ENCODE measurements at places on chromosomes 1 and 21.

GRCh38 chr1:23922321-23922943 lies 9.3 kb upstream of the CNR2 start:
- DNase-seq: no peak

DNA sequence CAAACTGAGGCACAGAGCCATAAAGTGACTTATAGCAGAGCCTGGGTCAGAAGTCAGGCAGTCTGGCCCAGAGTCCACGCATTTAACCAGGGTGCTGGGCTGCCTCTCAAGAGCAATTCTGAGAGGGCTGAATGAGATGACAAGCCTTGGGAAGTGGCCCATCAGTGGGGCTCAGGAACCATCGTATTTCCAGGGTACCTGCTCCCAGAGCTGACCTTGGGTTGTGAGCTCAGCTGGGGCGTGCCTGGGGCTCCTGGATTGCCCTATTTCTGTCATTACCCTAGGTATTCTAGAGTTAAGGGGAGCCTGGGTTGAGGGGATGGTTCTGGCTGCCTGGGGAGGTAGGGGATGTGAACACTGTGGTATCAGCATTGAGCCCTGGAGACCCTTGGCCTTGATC lies 49.4 kb downstream of the LGR6 start:
- no peak for DNase-seq

DNA sequence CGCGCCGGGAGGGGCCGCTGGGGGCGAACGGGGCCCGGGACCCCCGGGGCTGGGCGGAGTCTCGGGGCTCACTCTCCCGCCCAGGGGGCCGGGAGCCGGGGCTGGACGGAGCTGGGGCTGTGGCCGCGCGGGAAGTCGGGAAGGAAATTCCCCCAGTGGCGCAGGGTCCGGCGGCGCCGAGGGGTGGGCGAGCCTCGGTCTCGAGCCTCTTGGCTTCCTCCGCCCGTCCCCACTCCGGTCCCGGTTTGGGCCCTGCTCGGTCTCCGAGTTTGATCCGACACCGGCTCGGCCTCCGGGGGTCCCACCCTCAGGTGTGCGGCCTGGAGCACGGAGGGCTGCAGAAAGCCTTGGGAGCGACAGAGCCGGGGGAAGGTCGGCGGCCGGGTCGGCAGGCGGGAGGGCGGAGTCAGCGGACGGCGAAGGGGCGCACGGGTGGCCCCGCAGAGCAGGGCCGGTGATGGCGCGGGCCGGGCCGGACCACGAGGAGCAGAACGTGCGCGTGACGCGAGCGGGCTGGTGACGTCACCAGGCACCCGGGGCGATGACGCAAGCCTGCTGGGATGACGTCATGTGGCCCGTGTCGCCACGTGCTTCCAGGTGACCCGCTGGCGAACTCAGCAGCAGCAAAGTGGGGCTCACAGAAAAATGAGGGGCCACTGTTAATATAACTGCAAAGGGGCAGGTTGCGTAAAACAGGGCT lies 610 bp upstream of the HES4 start:
- peak; percentile 81 for DNase-seq

- no peak for DNase-seq
Observed at GRCh38 chr1:225412803-225413351, 15.0 kb downstream of the LBR start.

DNA sequence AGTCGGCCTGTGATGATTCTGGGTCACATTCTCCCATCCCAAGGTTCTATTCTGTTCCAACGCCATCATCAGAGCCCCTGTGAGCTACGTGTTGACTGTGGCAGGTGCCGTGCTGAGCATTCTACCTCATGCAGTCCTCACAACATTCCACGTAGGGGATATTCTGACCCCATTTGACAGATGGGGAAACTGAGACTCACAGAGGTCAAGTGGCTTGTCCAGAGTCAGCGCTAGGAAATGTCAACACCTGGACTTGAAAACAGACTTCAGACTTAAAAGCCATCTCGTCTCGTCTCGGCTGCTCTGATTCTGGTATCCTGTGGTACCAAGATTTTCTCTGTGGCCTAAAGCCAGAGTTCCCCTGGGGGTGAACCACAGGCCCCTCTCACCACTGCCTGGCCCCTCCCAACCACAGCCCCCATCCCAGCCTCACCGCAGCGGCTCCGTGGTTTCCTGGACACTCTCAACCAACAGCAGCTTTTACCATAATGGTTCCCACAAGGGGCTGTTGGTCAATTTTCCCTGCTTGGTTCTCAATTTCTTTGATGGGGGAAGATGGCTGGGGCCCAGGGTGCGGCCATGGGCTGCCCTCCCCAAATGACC lies 39.6 kb downstream of the SDC3 start:
- peak; percentile 54 for DNase-seq

DNA sequence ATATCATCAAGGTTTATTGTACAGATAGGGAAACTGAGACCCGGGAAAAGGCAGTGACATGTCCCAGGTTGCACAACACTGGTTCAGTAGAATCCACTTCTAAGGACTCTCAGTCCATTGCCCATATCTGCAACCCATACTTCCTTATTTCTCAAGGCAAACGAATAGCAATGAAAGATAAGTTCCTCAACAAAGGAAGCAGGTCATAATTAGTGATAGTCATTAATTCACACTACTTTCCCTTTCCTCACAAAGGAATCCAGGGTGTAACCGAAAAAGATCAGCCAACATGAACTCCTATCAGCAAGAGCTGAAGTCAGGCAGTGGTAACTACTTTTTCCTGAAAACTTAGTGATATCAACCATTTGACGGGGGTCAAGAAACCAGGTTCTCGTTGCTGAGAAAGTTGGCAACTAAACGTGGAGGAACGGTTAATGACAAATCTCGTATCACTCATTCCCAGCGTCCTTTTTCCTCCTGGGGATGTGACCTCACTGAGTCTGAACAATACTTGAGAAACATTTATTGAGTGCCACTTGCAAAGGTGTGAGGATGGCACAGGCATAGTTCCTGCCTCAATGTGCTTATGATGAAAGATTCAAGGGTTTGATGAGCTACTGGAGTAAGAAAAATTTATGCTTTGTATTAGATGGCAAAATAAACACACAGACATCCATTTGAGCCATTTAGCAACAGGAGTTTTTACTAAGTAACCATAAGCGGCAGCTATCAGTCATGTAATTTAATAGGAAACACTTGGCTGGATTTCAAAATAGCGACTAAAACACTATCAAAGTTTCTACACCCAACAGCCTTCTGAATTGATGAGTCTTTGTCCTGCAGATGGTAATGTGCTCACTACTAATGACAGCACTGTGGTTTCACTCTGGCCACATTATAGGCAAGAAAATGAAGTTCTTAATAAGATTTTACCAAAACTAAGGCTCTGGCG lies 82.3 kb downstream of the PLPP3 start:
- DNase-seq: no peak

- no peak for DNase-seq
Observed at GRCh38 chr21:18498431-18498830, 94.8 kb upstream of the TMPRSS15 start.

DNA sequence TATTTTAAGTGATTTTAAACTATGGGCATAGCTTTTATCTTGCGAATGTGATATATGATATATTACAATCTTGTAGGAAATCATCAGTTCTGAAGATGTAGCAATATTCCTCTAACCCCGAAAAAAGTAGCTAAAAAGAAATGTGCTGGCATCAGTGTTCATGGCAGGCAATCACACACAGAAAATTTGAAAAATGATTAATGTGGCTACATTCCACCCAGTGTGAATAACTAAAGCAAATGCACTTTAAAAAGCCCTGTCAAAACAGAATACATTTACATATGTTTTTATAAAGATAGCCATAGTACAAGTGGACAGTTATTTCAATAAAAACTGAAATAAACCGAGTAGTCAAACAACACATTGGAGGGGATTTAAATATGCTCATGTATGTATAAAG lies 260.2 kb downstream of the HHAT start:
- DNase-seq: no peak

DNA sequence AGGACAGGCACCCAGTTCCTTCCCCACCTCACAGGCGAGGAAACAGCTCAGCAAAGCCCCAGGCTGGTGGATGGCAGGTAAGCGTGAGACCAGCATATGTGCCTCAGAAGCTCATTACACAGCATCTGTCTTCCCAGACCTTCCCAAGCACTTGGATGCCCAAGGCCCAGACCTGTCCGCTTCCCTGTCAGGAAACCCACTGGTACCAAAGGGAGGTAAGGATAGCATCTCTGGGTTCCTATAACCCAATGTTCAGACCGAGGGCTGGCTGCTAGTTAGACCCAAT lies 3.3 kb downstream of the POFUT2 start:
- no peak for DNase-seq

GRCh38 chr1:30964706-30965105 lies 56.1 kb upstream of the SDC3 start:
- DNase-seq: no peak

DNA sequence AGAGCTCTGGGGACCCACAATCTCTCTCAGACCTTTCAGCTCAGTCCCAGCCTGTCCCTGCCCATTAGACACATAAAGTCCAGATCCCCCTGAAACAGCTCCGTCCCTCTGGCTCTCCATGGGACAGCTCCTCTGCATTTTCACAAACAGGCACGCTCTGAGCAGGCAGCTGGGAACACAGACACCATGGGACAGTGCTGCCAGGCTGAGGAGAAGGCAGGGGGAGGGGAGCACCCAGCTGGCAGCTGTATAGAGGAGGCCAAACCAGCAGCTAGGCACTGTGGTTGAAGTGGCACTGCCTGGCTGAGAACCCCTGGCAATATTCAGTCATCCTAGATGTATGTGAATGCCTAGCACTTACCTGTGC lies 2.0 kb downstream of the TMEM63A start:
- DNase-seq: no peak

- DNase-seq: peak; percentile 9
Observed at GRCh38 chr1:197180252-197180878, 33.9 kb upstream of the ASPM start.

DNA sequence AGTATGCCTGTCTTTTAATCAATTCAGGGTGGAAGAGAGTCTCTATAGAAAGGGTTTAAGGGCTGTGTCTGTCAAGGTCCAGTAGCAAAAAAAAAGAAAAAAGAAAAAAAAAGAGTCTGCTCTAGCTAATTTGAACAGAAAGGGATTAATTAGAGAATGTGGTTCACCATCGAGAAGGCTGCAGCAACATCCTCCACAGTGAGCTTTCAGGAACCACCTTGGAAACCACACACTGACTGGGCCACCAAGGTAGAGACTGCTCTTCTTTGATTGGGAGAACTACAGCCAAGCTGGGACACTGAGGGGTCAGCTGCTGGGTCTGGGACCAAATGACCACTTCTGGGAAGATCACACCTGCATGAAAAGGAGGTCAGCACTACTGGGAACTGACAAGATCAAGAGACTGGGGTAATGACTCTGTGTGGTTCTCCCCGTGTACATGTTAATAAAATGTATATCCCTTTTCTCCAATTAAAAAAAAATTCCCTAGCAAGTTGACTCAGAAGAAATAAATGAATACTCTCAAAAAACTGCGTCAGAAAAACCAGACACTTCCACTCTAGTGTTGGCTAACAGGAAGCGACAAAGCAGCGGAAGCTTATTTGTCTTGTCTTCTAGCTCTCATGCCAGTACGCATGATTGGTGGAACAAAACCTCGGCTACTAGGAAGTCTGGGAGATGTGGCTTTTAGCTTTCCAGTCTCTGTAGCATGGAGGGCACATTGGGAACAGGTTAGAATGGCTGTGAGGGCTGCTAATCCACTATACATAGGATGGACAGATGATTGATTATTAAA lies 60.0 kb upstream of the IVNS1ABP start:
- no peak for DNase-seq

DNA sequence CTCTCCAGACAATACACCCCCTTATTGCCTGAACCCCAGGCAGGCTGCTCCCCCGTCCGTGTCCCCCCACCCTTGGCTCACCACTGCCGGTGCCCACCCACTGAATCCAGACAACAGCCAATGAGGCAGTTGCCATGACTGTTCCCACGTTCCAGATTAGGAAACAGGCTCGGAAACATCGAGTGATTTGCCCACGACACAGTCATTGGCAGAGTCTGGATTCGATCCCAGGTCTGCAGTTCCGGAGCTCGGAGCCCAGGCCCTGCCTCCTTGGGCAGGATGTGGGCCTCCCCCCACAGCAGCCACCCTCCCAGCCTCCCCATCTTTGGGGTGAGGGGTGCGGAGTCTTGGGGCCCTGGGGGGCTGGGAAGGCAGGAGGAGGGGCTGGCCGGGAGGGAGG lies 20.3 kb upstream of the CLSTN1 start:
- no peak for DNase-seq

DNA sequence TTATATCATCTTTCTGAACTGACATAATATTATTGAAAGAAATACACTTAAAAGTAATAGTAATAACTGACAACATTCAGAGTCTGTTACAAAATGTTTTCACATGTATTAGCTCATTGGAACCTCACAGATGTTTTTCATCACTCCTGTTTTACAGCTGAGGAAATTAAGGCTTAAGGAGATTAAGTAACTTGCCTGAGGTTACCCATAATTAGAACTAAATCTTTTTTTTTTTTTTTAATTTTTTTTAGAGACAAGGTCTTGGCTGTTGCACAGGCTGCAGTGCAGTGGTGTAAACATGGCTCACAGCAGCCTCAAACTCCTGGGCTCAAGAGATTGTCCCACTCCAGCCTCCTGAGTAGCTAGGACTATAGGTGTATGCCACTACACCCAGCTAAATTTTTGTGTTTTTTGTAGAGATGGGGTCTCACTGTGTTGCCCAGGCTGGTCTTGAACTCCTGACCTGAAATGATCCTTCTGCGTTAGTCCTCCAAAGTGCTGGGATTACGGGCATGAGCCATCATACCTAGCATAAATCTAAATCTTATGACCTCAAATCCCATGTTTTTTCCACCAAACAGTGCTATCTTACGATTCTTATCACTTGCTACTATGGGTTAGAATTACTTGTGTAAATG lies 64.7 kb upstream of the MACF1 start:
- no peak for DNase-seq

- no peak for DNase-seq
Observed at GRCh38 chr1:154406572-154406879, 1.4 kb downstream of the IL6R start.

DNA sequence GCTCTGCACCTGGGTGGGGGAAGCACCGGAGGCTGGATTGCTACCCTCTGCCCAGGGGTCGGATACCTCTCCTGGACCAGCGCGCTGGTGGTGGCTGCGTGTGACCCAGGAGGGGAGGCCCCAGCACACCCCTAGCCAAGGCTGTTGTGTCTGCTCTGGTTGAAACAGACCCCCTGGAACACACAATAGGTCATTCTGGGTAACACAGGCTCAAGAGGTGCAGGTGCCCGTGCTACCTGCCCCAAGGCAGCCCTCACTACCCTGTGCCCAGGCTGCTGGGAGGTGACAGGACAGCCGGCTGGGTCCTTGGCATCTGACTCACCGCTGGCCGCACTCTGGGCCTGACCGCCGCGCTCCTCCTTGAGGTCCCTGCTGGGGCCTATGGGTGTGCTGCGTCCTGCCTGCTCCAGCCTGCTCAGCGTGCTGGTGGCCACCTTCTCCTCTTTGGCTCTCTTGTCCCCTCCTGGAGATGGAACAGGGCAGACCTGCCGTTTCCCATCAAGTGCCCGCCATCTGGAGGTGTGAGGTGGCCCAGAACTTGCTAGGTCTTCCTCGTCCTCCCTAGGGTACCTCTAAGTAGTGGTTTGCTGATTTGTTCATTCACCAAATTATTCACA lies 30.0 kb downstream of the ZBTB17 start:
- DNase-seq: peak; percentile 13

GRCh38 chr1:112761714-112762480 lies 46.8 kb upstream of the PPM1J start:
- no peak for DNase-seq

- no peak for DNase-seq
Observed at GRCh38 chr1:64878090-64878489, 88.3 kb downstream of the JAK1 start.

Data from GM10248 (cell line).